ENCODE measurements at places on chromosomes 12 and 14.

DNA sequence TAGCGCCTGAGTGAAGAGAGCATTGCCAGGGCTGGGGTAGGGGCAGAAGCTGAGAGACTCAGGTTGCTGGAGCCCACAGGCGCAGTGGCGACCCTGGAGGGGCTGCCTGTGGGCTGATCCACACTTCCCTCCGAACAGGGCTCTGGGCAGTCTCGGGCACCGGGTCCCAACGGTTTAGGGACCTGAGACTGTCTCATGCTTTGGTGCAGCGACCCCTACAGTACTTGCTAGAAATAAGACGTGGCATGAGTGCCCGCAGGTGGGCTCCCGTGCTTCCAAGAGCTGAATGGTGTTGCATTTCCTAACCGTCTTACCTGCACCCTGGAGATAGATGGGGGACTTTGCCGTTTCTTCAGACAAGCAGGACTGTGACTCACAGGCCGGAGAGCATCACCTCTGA is 57.4 kb downstream of the AACS start:
- DNase-seq, result no peak

GRCh38 chr12:80709811-80710726 is 2.6 kb downstream of the MYF6 start:
- no peak for DNase-seq

DNA sequence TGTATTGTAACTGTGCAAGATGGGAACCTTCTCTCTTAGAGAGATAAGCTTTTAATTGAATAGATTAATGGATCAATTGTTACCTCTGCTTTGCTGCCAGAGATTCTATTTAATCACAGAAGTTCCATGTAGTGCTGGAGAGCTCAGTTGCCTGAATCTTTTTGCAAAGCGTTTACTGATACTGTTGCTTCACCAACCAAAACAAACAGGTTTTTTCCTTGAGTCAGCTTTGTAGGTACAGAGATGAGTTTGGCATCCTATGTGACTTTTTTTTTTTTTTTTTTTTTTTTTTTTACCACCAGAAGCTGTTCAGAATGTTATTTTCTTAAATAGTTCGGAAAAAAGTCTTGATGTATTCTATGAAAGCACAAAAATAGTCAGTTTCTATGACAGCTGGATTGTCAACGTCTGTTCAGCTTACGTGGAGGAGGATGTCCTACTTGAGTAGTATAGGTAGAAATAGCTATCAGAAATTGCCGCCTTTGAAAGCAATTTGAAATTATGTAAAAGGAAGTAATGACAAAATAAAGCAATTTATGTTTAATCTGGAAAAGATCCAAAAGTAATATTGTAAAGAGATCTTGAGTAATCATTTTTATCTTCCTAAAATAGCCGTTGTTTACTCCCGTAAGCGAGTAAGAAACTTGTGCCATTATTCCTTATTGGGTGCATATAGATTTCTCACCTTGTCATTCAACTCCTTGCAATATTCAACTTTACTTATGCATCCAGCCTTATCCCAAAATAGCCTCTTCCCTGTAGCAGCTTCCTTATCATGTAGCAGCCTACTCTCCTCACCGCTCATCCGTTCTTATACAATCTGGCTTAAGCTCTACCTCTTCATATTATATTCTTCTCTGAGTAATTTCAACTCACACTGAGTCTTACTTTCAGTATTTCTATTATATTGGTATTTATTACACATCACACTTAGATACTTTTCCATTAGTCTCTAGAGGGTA is 5.2 kb downstream of the LRRK2 start:
- no peak for DNase-seq

DNA sequence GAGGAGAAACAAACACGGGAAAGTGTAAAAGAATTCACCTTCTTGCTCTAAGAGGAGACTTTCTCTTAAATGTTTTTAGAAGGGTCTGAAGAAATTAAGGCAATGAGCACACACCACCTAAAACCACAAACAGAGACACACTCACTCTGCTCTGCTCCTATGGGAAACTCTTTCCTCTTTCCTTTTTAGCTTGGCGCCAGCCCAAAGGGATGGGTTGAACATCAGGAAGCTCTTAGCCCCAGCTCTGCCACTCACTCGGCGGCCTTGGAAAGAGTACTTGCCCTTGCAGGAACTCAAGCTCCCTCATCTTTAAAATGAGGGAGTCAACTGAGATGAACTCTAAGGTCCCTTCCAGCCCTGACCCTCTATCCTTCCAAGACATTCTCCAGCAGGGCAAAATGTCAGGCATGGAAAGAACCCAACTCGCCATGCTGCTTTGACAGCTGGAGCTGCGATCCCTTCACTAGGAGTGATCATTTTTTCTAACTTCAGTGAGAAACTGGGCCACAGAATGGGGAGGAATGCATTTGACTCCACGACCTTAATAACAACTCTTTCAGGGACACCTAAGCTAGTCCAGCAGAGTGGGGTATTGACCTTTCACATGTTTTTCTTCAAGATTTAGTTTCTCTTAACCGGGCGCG is 980 bp upstream of the RNASE8 start:
- peak; percentile 36 for DNase-seq

GRCh38 chr12:38142974-38143373 is 173.6 kb upstream of the ALG10B start:
- no peak for DNase-seq

DNA sequence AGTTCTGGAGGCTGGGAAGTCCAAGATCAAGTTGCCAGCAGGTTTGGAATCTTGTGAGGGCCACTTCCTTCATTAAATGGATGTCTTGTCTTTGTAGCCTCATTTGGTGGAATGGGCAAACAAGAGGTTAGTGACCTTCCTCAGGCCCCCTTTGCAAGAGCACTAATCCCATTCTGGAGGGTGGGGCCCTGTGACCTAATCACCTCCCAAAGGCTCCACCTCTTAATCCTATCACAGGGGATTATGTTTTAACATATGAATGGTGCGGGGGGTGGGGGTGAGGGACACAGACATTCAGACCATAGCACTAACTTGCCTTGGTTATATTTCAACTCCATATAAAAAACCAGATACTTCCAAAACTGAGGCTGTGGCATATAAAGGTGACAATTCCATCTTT is 59.9 kb upstream of the PPP4R3A start:
- no peak for DNase-seq

DNA sequence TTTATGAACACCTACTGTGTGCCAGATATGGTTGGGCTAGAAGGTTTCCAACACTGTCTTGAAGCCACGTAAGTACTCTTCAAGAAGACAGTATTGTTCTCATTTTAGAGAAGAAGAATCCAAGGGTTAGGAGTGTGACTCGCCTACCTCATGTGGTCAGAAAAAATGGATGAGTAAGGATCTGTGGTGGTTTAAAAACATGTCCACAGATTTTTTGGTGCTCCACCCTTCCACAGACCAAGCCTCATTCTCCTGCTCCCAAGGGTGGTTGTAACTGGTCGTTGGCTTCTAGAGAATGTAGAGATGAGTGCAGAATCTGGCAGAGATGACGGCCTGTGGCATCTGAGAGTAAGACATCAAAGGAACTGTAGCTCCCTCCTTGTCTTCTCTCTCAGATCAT is 30.3 kb upstream of the TTC7B start:
- DNase-seq, result peak; percentile 71

DNA sequence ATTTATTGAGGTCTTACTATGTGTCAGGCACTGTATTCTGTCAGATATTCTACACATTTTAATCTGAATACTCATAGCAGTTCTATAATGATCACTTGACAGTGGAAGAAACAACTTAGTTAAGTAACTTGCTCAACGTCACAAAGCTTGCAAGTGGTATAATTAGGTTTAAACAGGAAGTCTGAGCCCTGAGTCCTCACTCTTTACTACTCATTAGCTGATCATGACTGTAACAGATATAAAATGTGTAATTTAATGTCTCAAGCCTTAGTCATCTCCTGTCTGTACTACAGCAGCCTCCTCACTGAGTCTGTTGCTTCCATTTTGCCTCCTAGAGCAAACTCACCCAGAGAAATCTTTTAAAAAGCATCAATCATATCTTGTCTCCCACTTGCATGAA is 38.9 kb downstream of the PPP4R4 start:
- DNase-seq, result peak; percentile 66

GRCh38 chr12:64610079-64610659 is at the start of gene RASSF3:
Gene RASSF3, plus strand, starts transcription at chr12:64610495. Its CDS starts 138 bp downstream, at chr12:64610633.
- peak; percentile 80 for DNase-seq

- DNase-seq, result no peak
These were observed 406.3 kb downstream of the ATP23 start for GRCh38 chr12:58347691-58348090.

DNA sequence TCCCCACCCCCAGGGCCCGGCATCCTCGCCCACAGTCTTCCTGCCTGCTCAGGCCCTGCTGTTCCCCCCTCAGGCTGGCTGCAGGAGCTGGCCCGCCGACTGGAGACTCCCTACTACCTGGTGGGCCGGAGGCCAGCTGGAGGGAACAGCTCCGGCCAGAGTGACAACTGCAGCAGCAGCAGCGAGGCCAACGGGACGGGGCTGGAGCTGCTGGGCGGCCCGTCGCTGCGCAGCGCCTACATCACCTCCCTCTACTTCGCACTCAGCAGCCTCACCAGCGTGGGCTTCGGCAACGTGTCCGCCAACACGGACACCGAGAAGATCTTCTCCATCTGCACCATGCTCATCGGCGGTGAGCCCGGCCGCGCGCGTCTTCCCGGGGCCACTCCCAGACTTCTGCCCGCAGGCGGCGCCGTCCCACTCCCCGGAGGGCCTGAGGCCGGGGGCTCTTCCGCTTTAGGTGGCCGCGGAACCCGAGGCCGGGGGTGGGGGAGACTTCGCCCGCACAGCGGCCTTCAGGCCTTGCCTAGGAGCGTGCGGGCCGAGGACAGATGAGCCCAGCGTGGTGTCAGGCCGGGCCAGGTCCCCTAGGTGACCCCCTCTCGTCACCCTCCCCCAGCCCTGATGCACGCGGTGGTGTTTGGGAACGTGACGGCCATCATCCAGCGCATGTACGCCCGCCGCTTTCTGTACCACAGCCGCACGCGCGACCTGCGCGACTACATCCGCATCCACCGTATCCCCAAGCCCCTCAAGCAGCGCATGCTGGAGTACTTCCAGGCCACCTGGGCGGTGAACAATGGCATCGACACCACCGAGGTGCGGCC is 10.2 kb downstream of the KCNH3 start:
- DNase-seq, result no peak

DNA sequence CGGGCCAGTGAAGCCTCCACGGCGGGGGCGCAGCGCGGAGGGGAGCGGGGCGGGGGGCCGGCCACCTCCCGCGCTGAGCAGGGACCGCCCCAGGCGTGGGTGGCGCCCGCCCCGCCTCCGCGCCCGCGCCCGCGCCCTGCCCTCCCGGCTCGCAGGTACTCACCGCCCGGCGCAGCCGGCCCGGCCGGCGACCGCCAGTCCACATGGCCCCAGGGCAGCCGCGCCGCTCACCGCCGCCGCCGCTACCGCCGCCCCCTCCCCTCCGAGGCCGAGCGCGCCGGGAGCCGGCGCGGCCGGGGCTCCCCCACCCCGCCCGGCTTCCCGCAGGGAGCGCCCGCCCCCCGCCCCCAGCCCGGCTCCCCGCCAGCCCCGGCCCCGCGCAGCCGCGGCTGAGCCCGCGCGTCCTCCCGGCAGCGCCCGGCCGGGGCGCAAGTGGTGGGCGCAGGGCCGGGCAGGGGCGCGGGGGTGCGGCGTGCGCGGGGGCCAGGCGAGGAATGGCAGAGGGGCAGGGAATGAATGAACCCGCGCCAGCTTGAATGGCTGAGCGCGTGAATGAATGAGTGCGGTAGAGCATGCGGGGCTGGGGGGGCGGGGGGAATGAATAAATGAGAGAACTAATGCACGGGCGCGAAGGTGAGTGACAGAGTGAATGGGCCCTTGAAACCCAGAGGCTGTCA is at the start of gene BEGAIN:
Gene BEGAIN, minus strand, starts transcription at position 332 of the 677 bp plus-strand sequence. Its CDS starts 127 bp downstream, at position 205.
- DNase-seq, result no peak

GRCh38 chr14:101859538-101859902 is 98.0 kb downstream of the PPP2R5C start:
- no peak for DNase-seq

DNA sequence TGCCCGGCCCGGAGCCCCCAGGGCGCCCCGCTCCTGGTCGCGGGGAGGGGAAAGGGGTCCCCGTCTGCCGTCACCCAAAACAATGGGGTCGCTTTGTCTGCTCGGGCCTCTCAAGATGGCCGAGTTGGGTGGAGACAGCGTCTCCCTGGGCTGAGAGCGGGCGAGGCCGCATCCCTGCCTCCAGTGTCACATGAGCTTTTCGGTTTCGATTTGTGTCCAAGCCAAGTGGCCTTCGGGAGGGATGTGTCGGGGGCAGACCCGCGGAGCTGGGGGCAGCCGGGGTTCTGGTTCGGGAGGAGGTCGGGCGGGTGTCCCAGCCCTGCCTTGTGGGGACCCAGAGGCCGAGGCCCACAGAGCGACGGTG is 790 bp downstream of the DYNC1H1 start:
- DNase-seq, result peak; percentile 59

DNA sequence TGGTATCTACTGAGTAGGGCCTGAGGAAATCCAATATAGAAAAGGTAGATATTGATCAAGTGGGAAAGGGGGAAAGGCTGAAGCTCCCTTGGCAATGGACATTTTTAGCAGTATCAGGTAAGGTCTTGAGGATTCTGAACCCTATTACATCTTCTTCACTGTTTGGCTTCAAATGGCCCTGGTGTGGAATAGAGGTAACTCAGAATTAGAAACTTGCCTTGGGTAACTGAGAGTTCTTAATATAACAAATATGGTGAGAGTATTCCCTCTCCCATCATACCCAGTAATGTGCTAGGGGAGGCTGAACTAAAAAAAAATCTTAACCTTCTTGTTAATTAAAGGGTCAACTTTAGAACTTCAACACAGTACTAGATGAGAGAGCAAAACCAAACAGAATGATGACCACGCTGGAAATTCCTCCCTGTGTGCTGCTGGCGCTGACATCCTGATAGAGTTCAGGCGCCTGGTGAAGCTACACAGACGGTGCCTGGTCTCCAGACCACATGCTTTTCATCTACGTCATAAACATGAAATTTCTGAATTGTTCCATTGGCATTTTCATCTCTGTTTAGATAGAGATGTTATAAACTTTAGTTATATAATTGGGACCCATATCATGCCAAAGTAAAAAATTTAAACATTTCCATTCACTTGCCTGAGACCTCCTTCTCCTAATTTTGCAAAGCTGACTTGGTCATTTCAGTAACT is 128.3 kb downstream of the AKAP6 start:
- peak; percentile 82 for DNase-seq

Data from EL (cell line).